Liver (tissue), 10 donors: ENCODE measurements at places on chromosomes 11 and 22. TPM values are rescaled to one million over a fixed set of nuclear protein-coding genes. Genes with fewer than 3 reads are reported as not detected.

GRCh38 chr22:45583504-45583903 is 80.8 kb downstream of the FBLN1 start:
- H3K27me3 ChIP-seq, result no peaks in the 10 kb centered on the region
- no peaks in the 10 kb centered on the region for H3K36me3 ChIP-seq
- no peak for DNase-seq
- no peak overlapping the region for H3K27ac ChIP-seq
- no peaks in the 10 kb centered on the region for H3K4me1 ChIP-seq

- no peak overlapping the region for H3K27ac ChIP-seq
- no peak overlapping the region for H3K4me3 ChIP-seq
Observed at GRCh38 chr22:45465633-45466032, 37.0 kb upstream of the FBLN1 start.

- H3K4me1 ChIP-seq, result no peaks in the 10 kb centered on the region
- no peaks in the 10 kb centered on the region for H3K27me3 ChIP-seq
- H3K36me3 ChIP-seq, result peaks cover 7% of the 10 kb centered on the region
- H3K4me3 ChIP-seq, result no peak overlapping the region
- no peak for DNase-seq
Observed at GRCh38 chr11:119175493-119176077, 7.1 kb downstream of the NLRX1 start.

Gene SLC37A2
- 12.3 TPM for total RNA-seq

Gene ALG12
- 10.4 TPM for total RNA-seq
